ENCODE measurements at places on chromosomes 12 and 14.

GRCh38 chr12:4862809-4863208 is 46.9 kb upstream of the KCNA1 start:
- no peak for DNase-seq

- DNase-seq: no peak
Measured at GRCh38 chr14:41824441-41824840, 217.8 kb downstream of the LRFN5 start.

DNA sequence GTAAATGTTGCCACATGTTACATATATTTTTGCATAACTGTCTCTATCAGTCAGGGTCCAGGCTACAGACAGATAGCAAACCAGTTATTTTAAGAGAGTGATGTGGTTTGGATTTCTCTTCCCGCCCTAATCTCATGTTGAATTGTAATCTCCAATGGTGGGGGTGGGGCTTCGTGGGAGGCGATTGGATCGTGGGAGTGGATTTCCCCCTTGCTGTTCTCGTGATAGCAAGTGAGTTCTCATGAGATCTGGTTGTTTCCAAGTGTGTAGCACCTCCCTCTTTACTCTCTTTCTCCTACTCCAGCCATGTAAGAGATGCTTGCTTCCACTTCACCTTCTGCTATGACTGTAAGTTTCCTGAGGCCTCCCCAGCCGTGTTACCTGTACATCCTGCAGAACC is 704.2 kb upstream of the TBX3 start:
- no peak for DNase-seq

GRCh38 chr14:96756745-96757144 is 40.4 kb upstream of the VRK1 start:
- DNase-seq: no peak

DNA sequence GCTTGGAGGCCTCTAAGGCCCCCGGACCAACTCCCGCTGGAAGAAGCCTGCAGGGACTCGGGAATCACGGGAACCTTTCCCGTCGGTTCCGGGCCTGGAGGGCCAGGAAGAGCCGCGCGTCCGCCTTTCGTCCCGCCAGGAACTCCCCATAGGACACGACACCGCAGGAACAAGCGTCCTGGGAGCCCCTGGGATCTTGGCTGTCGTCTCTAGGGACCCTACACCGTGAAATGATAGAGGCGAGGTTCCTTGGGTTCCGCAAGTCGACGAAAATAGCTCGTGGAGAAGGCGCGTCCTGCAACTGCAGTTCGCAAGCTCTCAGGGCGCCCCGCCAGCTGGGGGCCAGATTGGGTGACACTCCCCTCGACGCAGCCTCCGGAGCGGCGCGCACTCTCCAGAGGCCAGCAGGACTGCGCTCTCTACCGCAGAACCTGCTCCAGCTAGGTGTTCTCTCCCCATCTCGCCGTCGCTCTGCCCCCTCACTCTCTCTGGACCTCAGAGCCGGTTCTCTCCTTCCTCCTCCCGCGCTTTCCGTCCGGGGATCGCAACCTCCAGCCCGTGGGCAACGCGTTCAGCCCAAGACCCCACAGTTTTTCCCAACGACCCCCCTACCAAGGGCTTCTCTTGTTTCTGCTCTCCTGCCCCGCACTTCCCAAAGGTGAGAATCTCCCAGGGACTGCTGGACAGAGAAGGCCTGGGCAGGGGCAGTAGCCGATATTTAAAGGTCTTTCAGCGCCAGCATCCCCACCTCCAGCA is 776 bp downstream of the BMP4 start:
- no peak for DNase-seq

- DNase-seq: no peak
Measured at GRCh38 chr12:54588110-54588889, at the start of gene PPP1R1A. Gene PPP1R1A (minus strand): TSS chr12:54588659. CDS start chr12:54588488, 171 bp downstream.

- DNase-seq: no peak
Measured at GRCh38 chr14:34070917-34071407, 120.1 kb upstream of the EGLN3 start.

DNA sequence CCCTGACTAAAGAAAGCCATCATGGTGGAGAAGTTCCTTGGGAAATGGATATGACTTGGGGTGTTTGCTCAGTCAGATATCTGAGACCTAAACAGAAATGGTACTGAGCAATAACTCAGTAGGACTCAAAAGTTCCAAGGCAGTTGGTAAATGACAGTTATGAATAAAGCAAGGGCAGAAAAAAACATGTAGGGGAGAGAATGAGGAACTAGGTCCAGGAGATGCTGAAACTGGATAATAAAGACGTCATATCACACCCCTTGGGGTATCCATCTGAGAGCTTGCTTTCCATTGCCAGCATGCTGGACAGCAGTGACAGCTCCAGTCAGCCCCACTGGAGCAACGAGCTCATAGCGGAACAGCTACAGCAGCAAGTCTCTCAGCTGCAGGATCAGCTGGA is 37.5 kb downstream of the RPGRIP1 start:
- DNase-seq: no peak

GRCh38 chr12:117395766-117396165 is 34.3 kb upstream of the NOS1 start:
- no peak for DNase-seq

- DNase-seq: peak; percentile 47
Measured at GRCh38 chr14:82905762-82906161, 1372.1 kb upstream of the SEL1L start.

- DNase-seq: no peak
Measured at GRCh38 chr12:70842942-70843341, 77.6 kb downstream of the PTPRR start.

DNA sequence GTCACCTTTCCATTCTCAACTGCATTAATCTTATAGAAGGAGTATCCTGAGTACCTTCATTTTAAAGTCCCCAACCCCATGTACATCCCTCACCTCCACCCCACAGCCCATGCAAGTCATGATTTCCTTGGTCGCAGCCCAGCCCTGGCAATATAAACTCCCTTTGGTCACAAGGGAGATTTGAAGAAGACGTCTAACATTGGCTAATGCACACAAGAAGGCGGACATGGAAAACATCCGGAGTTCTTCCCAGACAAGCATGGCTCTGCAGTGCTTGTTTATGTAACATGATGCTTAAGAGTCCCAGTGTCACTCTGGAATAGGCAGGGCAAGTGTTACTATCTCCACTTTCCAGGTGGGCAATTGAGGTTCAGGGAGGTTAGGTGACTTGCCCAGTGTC is 277.6 kb downstream of the DPF3 start:
- DNase-seq: no peak

- DNase-seq: no peak
Measured at GRCh38 chr14:47637753-47638152, 37.7 kb downstream of the MDGA2 start.

DNA sequence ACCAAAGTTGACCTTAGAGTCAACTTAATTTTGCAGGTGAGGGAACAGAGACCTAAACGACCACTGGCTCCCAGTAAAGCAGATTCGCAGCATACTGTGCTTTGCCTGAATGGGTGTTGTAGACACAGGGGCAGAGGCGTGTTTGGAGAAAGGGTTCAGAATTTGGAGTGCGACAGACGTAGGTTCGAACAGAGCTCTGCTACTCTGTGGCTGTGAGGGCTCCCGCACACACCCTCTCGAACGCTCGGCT is 243 bp upstream of the TOMM20L start:
- no peak for DNase-seq

DNA sequence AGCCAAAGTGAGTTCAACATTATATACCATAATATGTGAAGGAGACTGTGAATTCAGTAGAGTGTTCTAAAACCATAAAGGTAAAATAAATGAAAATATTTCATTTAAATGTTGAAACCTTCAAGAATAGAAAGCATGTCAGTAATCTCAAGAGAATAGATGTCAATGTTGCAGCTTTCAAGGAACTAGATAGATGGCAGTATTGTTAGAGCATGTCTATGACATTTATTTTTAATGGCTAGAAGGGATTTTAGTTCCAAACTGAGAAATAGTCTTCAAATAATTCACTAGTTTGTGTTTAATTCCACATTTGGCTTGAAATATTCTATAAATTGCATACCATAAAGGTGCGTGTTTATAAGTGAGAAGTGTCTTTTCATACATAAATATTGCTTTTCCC is 326.5 kb downstream of the FLRT2 start:
- no peak for DNase-seq

DNA sequence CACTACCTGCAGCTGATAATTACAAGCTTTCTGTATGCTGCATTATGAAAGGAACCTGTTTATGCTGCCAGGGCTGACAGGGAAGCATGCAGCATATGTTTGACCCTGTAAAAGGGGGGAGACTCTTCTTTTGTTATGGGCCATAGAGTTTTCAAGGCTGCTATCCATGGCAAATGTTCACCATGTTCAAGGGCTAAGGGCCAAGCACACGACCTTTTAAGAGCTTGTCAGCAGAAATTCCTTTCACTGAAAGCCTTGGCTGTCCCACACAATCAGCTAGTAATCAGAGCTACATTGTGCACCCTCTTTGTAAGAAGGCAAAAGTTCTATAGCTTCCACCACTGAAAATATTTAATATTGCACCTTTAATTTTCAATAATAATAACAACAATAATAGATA is 74.2 kb upstream of the MBIP start:
- no peak for DNase-seq

DNA sequence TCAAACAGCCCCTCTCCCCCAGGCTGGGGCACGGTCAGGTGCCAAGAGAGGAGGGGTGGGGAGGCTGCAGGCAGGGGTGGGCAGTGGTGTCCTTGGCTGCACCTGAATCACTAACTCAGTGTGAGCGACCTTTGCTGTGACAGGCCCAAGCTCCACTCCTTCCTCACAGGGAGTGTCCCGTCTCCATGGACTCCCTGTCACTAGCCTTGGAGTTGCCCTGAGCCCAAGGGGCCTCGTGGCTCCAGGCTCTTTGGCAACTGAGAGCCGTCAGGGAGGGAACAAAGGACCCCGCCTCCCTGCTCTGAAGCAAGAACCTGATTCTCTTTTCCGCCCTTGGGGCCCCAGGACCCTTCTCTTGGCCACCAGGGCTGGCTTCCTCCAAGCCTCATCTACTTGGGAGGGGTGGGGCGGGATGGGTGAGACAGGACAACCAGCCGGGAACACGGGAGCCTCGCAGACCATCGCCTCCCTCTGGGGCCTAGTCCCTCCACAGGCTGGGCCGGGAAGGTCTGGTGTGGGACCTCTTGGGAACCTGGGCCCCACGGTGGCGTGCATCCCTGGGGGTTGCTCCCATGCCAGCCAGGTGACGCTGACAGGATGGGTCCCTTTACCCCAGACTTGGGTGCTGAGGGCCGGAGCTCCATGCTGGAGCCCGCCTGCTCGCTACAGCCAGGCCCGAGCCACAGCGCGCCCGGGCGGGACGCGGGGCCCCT is 935 bp upstream of the ADSS1 start:
- DNase-seq: no peak

DNA sequence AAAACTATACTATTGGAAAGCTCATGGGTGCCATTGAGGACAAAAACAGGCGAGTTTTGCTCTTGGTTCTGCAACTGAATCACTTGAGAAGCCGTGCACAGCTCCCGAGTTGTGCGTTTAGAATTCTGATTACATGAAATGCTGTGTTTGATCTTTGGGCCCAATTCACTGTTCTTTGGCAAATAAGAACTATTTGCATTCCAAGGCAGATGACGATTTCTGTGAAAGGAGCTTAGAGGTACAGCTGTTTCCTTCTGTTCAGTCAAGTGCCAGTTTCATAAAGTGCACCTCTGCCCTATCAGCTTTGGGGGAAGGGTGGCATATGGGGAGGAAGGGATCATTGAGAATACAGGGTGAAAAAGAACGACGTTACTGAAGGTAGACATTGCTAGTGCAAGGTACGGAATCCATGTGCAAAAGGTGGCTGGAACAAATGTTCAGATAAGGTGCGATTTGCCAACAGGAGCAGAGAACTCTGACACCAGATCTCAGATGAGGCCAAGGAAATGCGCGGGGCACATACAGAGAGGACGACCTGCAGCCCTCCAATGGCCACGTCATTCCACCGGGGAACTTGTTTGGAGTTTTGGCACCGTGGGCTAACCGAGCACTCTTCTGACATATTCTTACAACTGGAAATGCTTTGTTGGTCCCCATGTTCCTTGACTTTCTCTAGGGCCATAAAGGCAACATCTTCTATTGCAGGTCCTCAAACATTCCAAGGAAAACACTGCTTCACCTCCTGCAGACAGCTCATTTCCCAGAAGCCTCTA is 30.1 kb downstream of the TCHP start:
- no peak for DNase-seq

GRCh38 chr12:71555191-71555590 is 108.5 kb downstream of the ZFC3H1 start:
- DNase-seq: no peak

DNA sequence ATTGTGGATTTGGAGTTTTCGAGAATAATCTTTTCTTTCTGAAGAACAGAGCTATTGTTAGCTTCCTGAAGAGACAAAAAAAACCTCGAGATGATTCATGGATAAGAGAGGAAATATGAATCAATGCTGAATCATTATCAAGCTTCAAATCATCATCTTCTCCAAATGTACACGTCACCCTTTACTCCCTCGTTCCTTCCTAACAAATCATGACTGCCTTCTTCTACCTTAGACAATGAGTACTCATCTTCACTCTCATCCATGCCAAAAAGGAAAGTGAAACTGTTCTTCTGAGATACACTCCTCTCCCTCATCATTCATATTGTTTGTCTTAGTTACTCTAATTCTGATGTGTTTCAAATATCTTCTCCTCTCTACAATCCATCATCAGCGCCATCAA is 1115.8 kb upstream of the ATXN7L3B start:
- DNase-seq: no peak

DNA sequence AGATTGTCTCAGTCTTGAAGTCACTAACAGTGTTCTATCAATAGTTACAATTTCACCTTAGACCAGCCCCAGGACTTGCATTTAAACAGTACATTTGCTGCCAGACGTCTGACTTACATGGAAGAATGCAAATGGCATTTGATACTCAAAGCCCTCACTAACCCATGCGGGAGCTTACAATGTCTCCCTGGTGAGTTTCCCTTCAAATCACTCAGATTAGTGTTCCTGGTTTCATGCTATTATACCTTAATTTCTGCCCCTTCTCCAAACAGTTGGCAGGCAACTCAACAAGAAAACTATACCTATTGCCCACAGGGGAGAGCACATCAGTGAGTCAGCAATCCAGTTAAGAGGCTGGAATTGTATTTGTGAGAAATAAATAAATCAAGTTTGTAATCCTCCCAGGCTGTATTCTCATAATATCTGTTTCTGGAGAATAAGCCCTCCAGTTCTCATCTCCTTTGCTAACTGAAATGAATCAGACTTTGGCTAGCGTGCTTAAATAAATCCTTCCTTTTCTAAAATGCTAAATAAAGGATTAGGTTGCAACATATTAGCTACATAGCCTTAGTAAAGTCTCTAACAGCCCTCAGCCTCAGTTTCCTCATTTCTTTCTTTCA is 23.7 kb downstream of the GSTZ1 start:
- DNase-seq: peak; percentile 59

DNA sequence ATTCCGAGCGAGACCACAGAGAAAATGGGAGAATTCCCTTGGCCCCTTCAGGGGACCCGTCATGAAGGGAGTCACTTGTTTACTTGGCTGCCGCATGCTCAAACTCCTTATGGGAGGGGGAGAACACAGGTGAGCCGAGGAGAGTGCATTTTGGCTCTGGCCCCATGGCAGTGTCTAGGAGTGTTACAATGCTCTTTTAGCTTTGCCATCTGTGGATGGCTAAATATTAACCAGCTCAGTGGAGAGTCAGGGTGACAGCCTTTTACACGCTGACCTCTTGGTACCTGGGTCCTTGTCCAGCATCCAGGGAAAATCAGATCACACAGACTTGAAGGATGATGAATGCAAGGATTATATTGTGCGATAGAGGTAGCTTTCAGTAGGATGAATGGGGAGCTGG is 146.4 kb upstream of the ATXN7L3B start:
- no peak for DNase-seq

GRCh38 chr12:48291511-48291910 is 59.2 kb downstream of the ZNF641 start:
- DNase-seq: no peak
